ENCODE measurements at places on chromosomes 3 and 15.

GRCh38 chr15:25736461-25736860 lies 126.7 kb downstream of the ATP10A start:
- DNase-seq: no peak

GRCh38 chr3:38563070-38563885 lies 67.1 kb downstream of the EXOG start:
- DNase-seq: peak; percentile 18

- DNase-seq: no peak
Observed at GRCh38 chr15:91807122-91807521, 46.4 kb upstream of the SLCO3A1 start.

DNA sequence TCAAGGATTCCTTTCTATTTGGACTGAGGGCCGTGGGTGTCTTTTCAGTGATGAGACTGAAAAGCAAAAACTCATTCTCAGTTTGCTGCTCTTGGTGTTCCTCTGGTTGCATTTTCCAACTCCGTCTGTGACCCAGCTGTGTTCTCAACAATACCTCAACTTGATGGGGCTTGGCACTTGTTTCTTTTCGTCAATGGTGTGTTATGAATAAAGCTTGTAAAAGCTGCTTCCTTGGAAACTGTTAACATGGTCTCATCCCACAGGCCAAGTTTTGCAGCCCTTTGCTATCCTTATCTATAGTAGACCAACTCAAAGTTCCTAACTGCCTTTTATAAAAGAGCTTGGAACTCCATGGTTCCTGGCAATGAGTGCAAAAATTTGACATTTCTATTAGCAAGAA lies 142.5 kb upstream of the UBE2E1 start:
- no peak for DNase-seq

DNA sequence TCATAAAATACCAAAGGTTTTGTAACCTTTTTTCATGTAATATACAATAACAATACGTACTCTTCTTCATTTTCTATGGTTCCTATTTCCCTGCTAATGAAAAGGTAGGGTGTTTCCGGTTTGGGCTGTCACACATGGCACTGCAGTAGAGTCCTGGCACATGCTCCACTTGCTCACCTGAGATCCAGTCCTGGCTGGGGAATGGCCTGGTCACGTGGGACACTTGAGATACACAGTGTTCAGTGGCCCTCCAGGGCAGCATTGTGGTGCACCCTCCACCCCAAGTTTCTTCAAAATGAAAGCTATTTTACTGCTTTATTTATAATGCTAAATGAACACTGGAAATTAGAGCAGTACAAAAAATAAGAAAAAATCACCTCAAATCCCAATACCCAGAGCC lies 23.2 kb downstream of the MRPS25 start:
- DNase-seq: no peak

DNA sequence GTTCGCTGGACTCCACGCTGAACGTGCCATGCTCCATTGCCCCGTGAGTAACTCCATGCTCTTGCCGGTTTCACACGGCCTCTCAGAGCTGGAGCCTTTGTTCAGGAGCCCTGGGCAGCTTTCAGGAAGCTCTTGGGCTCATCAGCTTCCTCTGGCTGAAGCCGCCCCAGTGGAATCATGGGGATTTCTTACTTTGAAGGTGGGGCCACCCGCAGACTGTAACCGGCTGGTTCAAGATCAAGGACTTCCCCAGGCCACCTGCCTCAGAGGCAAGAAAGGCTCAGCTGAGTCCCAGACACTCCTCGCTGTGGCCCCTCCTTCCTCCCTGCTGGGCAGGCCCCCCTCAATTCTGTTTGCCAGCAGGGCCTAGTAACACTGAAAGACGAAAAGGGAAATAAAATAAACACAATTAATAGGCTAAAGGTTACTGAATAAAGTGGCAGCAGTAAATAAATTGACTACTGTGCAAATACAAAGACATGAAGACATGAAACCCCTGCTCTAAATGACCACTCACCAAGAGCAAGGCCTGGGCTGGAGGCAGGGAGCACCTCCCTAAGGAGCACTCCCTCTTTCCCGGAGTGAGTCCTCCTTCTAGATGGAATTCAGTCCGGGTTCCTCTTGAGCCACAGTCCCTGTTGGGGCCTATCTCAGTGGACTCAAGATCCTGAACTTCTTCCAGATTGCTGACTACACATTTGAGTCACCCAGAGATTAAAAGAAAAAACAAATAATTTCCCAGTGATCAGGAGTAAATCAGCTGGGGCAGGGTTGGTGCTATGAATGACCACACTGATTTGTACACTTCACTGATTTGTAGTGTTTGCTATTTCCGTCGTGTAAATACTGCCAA lies 51.0 kb downstream of the ZDHHC19 start:
- DNase-seq: no peak

GRCh38 chr3:17969985-17970568 lies 227.6 kb upstream of the TBC1D5 start:
- DNase-seq: no peak

GRCh38 chr15:67601073-67601472 lies 58.6 kb downstream of the MAP2K5 start:
- no peak for DNase-seq

DNA sequence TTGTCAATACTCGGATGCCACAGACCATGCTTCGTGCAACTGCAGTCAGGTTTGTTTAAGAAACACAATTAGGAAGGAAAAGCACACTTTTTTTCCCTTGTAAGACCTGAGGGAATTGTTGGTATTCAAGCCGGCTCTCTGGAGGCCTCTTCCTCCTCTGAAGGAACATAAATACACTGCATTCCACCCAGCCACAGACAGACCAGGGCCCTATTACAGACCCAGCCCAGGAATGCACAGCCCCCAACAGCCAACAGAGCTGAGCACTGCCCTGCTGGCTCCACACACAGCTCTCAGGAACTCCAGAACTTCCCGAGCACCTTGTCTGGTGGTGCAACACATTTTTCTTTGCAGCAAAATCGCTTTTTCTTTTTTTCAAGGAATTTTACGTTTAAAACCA lies 488.7 kb upstream of the PROK2 start:
- DNase-seq: no peak

- DNase-seq: no peak
Observed at GRCh38 chr3:141844108-141844507, 32.3 kb upstream of the ATP1B3 start.

DNA sequence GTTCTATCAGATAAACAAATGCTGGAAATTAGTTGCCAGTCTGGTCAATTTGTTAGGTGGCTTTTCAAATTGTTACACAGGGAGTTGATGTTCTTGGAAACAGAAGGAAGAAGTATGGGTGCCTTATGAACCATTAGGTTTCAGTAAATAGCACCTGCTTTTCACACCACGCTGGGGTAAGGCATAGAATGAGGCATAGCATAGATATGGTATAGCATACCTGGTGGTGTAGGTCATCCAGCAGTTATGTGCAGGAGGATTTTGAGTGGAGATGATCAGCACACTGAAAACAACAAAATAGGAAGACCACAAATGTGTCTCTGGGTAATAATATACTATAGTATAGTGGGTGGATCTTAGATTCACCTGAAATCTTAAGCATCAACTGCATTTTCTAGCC lies 121.4 kb downstream of the GMPS start:
- DNase-seq: no peak

DNA sequence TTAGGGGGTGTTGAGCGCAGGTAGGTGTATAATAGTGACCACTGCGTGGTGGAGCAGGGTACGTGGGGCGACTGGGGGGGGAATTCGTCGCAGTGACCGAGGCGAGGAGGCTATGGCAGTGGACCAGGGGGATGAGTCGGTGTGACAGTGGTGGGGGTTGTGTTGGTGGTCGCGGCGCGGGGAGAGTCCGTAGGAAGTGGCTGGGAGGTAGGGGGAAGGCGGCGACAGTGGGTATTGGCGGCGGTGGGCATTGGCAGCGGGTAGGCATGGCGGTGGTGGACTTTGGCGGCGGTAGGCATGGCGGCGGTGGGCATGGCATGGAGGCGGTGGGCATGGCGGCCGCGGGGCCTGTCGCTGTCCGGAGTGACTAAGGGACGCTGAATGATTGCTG lies 739 bp downstream of the SNRPN start:
- DNase-seq: peak; percentile 53

- DNase-seq: no peak
Observed at GRCh38 chr15:69983696-69984265, 113.9 kb downstream of the TLE3 start.

DNA sequence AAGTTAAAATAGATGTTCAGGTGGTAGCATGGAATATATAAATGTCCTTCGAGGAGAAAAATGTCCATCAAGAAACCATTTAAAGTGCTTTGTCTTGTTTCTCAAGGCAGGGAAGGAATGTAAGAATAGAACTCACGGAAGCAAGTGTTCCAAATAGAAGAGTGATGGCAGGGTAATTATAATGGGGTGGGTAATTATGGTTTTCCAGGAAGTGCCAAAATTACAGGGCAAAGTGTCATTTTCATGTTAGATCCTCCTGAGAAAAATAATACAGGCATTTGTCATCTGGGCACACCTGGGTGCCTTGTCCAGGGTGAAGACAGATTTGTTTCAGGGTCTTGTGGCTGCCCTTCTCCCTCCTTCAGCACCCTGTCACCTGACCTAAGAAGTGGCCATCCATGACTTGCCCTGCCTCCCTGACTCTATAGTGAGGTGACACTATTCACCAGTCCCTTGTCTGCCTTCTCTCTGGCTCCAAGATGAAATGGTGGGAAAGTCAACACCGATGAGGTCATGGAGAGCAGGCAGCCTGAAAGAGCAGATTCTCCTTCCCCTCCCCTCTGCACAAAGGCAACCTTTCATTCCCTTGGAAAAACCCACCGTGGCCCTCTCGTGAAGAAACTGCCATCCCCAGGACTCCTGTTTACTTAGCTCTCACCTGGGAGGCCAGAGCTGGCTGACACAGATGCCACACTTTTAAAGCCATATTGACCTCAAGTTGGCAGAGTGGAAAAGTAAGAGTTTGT lies 45.1 kb upstream of the AMOTL2 start:
- no peak for DNase-seq

DNA sequence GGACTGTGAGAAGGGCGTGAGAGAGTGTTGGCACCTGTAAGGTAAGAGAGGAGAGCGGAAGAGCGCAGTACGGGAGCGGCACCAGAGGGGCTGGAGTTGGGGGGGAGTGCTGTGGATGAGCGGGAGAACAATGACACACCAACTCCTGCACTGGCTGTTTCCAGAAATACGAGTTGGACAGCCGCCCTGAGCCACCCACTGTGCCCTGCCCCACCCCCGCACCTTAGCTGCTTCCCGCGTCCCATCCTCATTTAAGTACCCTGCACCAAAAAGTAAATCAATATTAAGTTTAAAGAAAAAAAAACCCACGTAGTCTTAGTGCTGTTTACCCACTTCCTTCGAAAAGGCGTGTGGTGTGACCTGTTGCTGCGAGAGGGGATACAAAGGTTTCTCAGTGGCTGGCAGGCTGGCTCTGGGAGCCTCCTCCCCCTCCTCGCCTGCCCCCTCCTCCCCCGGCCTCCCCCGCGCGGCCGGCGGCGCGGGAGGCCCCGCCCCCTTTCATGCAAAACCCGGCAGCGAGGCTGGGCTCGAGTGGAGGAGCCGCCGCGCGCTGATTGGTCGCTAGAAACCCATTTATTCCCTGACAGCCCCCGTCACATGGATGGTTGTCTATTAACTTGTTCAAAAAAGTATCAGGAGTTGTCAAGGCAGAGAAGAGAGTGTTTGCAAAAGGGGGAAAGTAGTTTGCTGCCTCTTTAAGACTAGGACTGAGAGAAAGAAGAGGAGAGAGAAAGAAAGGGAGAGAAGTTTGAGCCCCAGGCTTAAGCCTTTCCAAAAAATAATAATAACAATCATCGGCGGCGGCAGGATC lies at the start of gene SOX2:
TSS of gene SOX2 (plus strand) at position 601 of the 811 bp plus-strand sequence. CDS start 436 bp downstream, outside the sequence.
- DNase-seq: peak; percentile 79

DNA sequence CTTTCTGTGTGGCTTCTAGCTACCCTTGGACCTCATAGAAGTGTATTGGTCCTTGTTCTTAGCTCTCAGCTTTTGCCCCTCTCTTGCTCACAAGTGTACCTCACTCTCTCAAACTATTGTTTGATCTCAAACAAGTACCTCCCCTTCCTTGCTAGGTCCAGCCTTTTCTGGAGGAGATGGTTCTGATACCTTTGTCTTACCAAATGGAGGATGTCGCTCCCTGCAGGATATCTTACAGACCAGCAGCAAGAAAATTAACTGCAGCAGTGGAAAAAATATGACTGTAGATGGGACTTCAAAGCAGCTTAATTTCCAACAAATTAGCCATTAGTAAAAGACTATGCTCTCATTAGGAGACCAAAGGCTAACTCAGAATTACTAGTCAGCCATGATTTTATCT lies 388.1 kb upstream of the ROBO2 start:
- DNase-seq: no peak

GRCh38 chr15:58605931-58606530 lies 143.5 kb downstream of the ADAM10 start:
- DNase-seq: no peak

GRCh38 chr3:135760581-135760980 lies 204.9 kb upstream of the PPP2R3A start:
- DNase-seq: no peak

GRCh38 chr3:165835431-165835830 lies 1.8 kb downstream of the BCHE start:
- no peak for DNase-seq

DNA sequence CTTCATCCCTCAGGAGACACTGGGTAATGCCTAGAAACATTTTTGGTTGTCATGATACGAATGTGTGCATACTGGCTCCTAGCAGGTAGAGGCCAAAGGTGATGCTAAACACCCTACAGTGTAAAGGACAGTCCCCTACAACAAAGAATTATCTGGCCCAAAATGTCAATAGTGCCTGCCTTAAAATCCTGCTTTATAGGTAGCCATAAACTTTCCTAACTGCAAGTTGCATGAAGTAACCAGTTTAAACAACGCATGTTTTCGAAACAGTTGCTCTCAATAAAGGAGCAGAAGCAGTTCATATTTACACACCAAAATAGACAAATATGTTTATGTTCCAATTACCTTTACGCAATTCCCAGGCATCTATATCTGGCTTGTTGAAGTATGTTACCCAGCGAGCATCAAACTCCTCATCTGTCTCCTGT lies 9.1 kb downstream of the COX5A start:
- no peak for DNase-seq

GRCh38 chr3:197615430-197615829 lies 59.7 kb upstream of the BDH1 start:
- no peak for DNase-seq

GRCh38 chr15:77571181-77571580 lies 61.5 kb downstream of the LINGO1 start:
- no peak for DNase-seq

DNA sequence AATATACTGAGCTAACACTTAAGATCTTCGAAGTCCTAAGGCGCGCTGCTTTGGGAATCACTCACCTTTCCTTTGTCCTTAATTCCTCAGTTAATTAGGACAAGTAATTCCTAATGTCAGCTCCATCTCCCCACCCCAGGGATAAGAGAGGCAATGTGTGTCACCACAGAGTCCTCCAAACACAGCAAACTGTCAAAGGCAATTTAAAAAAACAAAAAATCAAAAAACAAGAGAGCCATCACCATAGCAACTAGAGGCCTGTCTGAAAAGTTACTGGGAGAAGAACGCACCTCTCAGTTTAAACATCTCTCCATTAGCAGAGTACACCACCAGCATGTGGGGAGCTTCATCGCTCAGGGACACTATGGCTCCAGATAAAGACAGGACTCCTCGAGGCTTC lies 101.7 kb downstream of the OSBPL10 start:
- no peak for DNase-seq

GRCh38 chr3:177421481-177421785 lies 224.2 kb upstream of the TBL1XR1 start:
- no peak for DNase-seq

- peak; percentile 76 for DNase-seq
Observed at GRCh38 chr3:160755776-160756304, at the start of gene PPM1L. Gene PPM1L (plus strand): TSS chr3:160756231.
